Activated T-helper 1 cell treated with anti-CD3 and anti-CD28 coated beads, Interleukin-2, amount 50 U/mL, for 16 hours (primary cell): ENCODE measurements at places on chromosomes 5 and 9.

- no peak for DNase-seq
Observed at GRCh38 chr5:36298552-36298951, 3.1 kb downstream of the RANBP3L start.

- DNase-seq: no peak
Observed at GRCh38 chr9:127561491-127562278, 50.4 kb upstream of the STXBP1 start.

DNA sequence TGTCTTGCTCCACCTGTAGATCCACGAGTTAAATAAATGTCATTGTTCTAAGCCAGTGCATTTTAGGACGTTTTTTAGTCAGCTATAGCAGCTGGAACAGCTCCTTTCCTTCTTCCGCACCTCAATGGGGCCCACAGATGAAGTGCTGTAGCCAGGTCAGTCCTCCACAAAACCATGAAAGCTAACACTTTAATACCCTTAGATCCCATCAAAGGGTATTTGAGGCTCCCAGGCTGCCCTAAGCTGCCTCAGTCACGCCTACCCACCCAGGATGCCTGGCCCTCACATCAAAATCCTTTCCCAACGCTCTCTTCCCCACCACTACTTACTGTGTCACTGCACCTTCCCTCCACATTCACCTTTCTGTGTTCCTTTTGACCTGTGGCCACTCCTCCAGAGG is 44.1 kb upstream of the ACO1 start:
- no peak for DNase-seq

- DNase-seq: no peak
Observed at GRCh38 chr5:91024206-91024605, 358.9 kb downstream of the ARRDC3 start.

- DNase-seq: no peak
Observed at GRCh38 chr9:96513622-96514021, 63.7 kb downstream of the HABP4 start.

GRCh38 chr5:23026252-23027170 is 173.4 kb upstream of the CDH12 start:
- no peak for DNase-seq

- no peak for DNase-seq
Observed at GRCh38 chr5:102625928-102626327, 127.1 kb upstream of the SLCO6A1 start.

DNA sequence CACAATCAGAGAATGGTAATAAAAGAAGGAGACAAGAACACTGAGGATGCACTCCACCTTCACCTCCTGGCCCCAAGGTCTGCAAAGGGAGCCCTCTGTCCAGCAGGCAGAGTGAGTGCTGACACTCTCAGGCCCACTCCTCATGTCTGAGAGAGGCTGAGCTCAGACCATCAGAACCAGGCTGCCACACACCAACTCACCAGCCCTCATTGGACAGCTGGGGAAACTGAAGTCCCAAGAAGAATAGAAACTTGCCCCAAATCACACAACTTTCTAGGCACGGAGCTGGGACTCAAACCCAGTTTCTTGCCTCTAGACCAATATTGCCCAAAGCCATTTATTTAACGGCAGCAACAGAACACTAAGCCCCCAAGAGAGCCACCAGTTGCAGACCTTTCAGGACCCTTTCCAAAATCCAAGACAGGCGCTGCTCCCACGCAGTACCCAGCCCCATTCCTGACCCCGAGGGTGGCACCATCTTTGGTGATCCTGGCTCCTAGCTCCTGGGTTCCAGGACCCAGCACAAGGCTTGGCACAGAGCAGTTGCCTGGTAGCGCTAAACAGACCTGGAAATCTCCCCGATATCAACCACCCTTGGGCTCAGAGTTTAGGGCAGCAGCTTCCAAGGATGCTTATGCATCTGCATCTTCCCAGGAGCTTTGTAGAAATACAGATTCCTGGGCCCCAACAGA is 192.4 kb downstream of the GABBR2 start:
- no peak for DNase-seq

GRCh38 chr5:1319436-1320256 is 24.8 kb upstream of the TERT start:
- no peak for DNase-seq

- DNase-seq: no peak
Observed at GRCh38 chr5:132639706-132640130, 18.3 kb upstream of the IL13 start.

- no peak for DNase-seq
Observed at GRCh38 chr5:31238497-31238896, 45.0 kb downstream of the CDH6 start.

- no peak for DNase-seq
Observed at GRCh38 chr9:35891646-35892045, 14.4 kb upstream of the HRCT1 start.

DNA sequence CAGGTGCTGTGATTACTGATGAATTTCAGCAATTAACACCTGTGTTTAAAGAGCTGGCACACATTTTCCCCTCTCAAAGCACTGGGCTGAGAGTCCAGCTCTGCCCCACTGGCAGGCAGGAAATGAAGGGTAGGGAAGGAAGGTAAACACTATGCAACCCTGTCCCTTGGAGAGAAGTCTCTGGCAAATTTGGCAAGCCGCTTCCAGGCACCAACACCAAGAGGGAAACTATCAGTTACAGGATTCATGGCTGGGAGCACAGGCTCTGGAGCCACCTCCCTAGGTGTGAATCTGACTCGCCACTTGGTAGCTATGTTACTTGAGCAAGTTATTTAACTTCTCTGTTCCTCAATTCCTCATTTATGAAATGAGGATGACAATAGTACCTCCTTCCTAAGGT is 3.3 kb downstream of the ANKS6 start:
- no peak for DNase-seq

DNA sequence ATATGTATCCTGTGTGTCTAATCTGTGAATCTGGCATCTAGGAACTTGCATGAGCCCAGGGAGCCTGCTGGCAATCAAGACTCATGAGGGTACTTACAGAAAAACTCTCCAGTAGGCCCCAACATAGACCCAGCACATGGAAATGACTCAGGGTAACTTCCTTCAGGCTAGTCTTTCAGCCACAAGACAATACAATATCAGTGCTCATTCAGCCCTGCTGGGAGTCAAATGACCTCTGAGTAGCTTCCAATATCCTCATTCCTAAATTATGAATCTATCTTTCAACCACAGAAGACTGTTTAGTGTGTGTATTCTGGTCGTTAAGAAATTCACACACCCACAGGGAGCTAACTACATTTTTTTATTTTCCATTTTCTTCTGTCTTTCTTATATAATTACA is 1273.0 kb downstream of the EFNA5 start:
- no peak for DNase-seq

DNA sequence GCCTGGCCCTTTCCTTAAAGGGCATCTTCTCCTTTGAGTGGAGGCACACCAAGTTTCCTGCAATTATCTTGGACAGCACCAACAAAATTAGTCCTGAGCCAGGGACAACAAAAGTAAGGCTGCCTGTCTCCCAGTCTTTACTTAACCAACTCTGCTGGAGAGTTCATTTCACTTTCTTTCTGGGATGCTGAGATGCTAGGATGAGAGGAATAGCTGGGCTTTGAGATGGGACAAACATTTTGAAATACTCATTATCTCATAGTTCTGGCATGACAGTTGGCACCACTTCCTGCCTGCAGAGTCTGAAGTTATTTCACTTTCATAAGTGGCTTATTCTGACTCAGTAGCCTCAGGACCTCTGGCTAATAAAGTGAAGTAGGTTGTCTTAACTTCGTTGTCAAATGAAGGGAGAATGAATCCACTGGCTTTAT is 157.0 kb downstream of the C9orf152 start:
- no peak for DNase-seq

DNA sequence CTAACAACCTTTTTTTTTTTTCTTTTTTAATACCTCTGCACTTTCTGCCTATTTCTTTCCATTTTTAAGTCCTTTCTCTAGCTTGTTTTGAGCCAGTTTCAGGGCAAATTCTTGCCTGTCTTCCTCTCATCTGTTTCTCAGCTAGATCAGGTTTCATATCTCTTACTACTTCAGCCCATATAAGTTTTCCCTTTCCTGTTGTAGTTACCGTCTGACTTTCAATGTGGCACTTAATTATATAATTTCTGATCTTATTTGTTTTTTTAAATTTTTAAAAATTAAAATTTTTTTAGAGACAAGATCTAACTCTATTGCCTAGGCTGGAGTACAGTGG is 104.7 kb upstream of the ELL2 start:
- no peak for DNase-seq

DNA sequence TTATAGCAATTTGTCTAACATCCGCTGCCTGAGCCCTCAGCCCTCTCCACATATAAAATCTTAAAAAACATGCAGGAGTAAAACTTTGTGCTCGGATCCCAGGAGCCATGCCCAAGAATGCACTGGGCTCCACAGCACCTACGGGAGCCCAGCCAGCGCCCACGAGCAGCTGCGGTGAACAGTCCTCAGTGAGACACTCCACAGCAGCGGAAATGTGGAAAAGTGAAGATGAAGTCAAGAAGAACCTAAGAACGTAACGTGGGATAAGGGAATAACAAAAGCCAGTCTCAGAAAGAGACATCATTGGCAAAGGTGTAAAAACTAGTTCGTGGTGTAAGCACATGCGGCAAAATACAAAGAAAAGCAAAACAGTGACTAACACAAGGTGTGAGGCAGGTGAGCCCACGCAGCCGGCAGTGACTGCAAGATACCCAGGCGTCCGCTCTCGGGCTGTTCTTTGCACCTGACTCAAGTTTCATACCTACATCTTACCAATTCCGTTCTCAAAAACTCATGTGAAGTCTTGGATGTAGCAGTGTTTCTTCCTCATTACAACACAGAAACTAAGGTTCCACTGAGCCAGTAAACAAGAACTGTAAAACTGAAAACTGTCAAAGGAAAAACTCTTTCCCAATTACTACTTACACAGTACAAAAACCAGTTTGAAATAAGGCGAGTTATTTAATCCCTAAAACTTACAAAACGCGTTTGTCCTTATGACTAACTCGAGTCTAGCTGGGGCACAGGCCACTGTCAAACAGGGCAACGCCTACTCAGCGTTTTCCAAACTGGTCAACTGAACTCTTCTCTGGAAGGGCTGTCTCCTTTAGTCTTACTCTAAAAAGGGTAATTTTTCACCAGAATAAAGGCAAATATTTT is 1.7 kb downstream of the CAMSAP1 start:
- DNase-seq: peak; percentile 58

DNA sequence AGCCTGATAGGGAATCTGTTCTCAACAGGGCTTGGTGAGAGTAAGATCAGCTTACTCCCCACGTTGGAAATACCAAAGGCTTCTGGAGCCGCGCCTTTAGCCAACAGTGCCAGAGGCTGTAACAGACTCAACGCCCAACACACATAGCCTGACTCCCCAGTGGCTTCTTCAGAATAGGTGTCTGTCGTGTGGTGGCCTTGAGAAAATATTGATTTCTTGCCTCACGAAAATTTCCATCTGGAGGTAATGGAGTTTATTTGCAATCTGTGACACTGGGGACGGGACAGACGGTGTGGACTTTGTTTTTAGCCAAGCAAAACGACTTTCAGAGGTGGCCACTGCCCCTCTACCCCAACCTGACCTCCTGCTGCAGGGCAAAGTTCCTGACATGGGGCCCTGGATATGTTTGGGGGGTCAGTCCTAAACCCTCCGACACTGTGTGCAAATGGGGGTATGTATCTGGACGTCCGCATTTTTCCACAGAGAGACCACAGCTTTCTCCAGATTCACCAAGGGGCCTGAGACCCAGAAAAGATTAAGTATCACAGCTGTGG is 189.3 kb downstream of the CDK5RAP2 start:
- no peak for DNase-seq

DNA sequence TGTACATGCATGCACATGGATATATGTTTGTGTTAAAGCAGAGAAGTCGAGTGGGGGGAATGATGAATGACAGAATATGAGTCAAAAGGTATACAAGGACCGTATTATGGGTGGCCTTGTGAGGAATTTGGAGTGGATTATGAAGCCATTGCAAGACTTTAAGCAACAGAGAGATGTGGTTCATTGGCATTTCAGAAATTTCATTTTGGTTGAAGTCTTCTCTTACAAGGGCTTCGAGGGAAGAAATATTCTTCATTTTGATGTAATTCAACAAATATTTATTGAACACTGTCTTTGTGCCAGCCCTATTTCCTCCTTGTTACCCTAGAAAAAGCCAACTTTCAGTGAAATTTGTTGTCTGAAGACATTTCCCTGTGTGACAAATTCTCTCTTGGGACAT is 83.9 kb upstream of the SLCO6A1 start:
- DNase-seq: no peak

DNA sequence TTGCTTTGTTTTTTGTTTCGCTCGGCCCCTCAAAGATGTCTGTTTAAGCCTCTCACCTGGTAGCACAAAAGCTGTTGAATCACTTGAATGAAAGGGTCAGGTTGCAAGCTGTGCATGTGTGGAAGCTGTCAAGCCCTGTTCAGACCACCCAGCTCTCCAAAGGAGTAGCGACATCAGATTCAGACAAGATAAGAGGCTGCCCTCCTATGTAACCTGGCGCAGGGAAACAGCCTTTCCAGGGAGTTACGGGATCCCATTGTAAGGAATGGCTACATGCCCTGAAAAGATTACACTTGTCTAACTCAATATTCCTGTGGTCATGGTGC is 2.9 kb downstream of the FREM1 start:
- no peak for DNase-seq

- no peak for DNase-seq
Observed at GRCh38 chr5:132674671-132675506, 1.1 kb downstream of the IL4 start.

- DNase-seq: no peak
Observed at GRCh38 chr9:96109680-96110351, 192.2 kb downstream of the HSD17B3 start.

GRCh38 chr9:114371973-114372917 is 15.5 kb downstream of the AKNA start:
- DNase-seq: no peak

GRCh38 chr5:5246736-5247135 is 106.6 kb downstream of the ADAMTS16 start:
- no peak for DNase-seq

DNA sequence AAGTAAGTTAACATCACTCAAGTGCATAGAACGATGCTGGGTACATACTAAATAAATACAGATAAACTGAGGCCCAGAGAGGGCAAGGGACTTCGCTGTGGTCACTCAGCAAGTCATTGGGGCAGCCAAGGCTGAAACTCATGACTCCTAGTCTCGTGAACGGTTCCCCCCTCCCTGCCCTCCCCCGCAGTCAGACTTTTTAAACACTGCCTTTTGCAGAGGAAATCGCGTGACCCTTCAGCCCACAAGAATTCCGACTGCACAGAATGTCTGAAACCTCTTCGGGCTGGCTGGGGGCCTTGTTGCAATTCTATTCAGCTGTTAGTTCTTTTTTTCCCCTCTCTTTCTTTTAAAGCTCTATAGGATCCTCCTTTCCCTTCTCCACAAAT is 28.1 kb downstream of the NEK6 start:
- no peak for DNase-seq
